Central memory CD8-positive, alpha-beta T cell (primary cell): ENCODE measurements at places on chromosomes 7 and 10.

GRCh38 chr7:36686499-36686898 lies 37.8 kb downstream of the AOAH start:
- no peak for DNase-seq

DNA sequence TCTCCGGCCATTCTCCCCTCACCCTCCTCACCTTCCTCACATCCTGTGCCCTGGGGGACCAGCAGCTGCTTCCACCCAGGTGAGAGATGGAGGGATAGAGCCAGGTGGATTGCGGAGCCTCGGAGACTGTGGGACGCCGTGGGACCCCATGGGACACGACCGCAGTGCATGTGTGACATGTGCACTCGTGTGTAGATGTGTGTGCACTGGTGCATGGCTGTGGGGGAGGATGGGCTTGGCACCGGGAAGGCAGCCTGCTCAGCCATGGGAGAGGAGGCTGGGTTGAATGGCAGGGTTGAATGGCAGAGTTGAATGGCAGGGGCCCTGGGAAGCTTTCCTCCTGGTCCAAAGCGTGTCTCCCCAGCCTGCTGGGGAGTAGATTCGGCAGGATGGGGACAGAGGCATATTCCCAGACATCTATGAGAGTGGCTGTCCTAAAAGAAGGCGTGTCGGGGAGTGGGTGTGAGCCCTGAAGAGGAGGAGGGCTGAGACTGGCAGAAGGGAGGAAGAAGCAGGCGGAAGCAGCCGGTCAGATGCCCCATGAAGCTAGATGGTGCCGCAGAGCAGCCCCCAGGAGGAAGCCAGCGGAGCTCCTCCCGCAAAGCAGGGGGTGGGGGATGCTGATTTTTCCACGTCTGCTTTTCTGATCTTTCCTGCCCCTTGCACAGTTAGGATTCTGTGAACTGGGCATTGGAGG lies 815 bp downstream of the GIMAP8 start:
- DNase-seq, result peak; percentile 35

- DNase-seq, result no peak
These were observed 7.0 kb downstream of the GSAP start for GRCh38 chr7:77409005-77409738.

GRCh38 chr7:3245721-3246120 lies 55.3 kb upstream of the SDK1 start:
- DNase-seq, result no peak

DNA sequence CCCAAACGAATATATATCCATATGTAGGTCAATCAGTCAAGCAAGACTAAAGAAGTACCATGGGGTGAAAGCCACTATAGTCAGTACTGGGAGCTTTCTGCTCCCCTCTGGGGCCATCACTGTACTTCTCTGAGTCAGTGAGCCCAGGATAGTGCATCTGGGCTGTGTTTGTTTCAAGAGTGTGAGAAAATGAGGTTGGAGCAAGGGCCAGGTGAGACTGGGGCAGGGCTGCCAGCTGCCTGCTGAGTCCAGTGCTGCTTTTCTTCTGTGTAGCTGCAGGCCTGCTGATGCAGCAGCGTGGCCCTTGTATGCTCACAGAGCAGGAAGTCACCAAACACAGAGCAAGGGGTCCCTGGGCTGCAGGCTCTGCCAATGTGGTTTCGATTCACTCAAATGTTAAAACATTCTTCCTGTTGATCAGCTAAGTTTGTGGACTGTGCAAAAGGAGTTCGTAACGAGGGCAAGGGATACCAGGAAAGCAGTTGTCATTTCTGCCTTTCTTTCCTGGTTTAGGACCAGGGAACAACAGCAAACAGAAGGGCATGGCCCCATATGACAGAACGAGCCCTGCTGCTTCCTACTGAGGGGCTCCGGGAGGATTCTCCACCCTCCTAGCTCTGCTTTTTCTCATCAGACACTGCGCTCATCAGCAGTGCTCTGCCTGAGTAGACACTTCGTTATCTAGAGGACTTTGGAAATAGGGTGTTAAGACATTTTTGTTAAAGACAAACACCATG lies 65.4 kb upstream of the TNS3 start:
- DNase-seq, result no peak

DNA sequence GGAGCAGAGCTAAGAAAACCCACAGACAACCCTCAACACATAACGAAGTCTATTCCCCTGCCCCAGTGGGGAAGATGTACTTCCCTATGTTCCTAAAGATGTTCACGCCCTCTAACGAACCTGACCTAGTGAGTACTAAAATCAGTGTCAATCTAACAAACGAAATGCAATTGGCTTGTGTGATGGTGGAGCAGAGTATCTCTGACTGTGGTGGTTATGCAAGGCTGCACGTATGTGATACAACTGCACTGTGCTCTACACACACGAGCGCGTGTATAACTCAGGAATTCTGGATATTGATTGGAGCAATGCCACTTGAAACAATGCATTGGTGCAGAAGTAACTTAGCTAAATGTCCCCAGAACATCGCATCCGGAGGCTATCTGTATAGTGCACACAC lies 1.3 kb downstream of the ANKRD16 start:
- no peak for DNase-seq

DNA sequence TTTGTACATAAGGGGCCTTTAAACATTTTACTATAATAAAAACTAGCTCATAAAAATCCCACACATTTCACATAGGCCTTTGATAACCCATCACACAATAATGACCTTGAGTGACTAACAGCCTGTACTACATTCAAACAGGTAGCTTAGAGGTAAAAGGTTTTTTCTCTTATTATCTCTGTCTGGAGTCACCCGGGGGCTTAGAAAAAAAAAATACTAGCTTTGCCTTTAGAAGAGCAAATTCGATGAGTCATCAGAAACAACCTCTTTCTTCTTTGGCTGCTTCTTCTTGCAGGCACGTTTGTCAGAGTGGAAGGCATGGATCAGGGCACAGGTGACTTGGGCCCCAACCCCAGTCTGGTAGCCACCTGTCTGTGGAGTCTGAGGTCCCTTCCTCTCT lies 43.4 kb upstream of the ADO start:
- no peak for DNase-seq
